ENCODE measurements at places on chromosomes 6 and 20.

GRCh38 chr6:126574301-126574700, 234.4 kb downstream of the CENPW start:
- no peak for DNase-seq

GRCh38 chr6:44120692-44121443, 6.4 kb downstream of the MRPL14 start:
- no peak for DNase-seq

DNA sequence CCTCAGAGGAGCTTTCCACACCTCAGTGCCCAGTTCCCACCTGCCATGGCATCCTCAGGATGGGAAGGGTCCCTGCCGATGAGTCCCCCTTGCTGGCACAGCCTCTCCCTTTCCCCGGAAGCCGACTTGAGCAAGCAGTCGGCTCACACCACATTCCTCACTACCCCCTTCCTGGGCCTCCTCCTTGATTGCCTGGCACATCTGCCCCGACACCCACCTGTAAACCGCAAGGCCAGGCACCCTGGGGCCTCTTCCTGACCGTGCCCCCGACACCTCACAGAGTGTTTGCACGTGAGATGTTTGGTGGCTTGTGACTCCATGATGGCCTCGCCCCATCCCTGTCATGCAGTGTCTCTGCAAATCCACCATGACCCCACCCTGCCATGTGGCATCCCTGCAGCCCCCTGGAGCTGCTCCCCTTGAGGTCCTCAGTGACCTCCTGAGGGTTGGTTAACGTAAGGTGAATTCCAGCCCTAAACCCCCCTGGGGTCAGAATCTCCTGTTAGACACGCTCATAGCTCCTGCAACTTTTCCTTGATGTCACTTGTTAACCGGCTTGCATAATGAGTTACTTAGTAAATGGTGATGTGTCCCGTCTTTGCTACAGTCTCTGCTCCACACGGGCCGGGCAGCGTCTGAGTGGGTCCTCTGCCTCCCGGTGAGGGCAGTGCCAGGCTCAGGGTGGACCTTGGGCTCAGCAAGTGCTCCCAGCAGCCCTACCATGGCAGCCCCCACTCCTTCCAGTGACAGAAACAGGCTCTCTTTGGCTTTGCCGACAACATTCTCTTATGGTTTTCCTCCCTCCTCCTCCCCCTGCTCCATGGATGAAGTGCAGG, 115.9 kb upstream of the FRMD1 start:
- DNase-seq: no peak

DNA sequence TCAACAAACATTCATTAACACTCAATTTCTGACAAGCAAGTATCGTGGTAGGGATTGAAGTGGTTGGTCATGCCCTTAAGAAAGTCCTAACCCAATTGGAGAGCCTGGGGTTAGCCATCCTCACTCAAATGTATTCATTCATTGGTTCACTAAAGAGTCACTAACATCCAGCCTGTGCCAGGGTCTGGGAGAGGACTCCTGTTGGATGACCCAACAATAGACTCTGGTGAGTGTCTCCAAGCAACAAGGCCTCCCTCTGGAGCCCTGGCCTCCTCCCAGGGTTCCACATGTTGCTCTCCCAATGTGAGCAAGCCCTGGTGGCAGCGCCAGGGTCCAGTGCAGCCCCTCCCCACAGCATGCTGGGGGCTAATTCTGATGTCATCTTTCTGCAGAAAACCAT, at the start of gene BPIFA3:
BPIFA3 (plus strand) TSS at position 301 of the 400 bp plus-strand sequence. CDS start 185 bp downstream, outside the sequence.
- DNase-seq: no peak

DNA sequence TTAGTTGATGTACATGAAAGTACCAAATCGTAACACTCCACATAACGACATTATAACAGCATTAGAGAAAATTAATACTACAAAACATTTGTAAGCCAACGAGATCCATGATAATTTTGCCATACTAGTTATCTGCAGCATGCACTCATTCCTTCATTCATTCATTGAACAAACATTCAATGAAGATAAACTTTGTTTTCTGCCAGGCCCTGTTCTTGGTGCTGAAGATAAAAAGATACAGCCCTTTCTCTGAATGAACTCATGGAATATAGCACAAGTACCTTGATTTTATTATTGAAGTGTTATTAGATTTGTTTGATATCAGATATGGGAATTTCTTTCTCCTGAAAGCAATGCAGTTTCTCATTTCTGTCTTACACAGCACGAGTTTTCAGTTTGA, 524.0 kb downstream of the TFAP2A start:
- DNase-seq: no peak
